Cardiac fibroblast (primary cell): ENCODE measurements at places on chromosomes 5 and 9.
A peak's percentile ranks its signal among the peaks of the same experiment; 100 is the strongest.

GRCh38 chr9:36407122-36407723 lies 7.2 kb upstream of the RNF38 start:
- peak; percentile 78 for DNase-seq

DNA sequence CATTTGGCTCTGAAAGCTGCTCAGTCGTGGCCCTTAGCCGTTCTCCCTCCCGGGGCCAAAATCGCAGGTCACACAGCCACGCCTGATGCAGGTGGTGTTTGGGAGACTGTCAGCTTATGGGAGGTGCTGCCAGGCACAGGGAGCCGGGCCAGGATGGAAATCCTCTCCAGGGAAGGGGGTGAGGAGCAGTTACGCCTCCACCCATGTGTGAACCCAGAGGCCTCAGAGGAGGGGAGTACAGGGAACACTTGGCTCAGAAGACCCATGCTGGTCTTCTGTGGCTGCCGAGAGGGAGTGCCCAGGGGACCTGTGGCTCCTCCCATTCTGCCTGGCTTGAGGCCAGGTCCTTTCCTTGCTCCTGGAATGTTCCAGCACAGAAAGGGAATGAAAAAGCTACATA lies 3.6 kb upstream of the OLFM1 start:
- DNase-seq = no peak

GRCh38 chr5:160367261-160367660 lies 3.2 kb downstream of the C1QTNF2 start:
- no peak for DNase-seq

- DNase-seq = no peak
These were observed 66.4 kb upstream of the SLC44A1 start for GRCh38 chr9:105178076-105178475.

DNA sequence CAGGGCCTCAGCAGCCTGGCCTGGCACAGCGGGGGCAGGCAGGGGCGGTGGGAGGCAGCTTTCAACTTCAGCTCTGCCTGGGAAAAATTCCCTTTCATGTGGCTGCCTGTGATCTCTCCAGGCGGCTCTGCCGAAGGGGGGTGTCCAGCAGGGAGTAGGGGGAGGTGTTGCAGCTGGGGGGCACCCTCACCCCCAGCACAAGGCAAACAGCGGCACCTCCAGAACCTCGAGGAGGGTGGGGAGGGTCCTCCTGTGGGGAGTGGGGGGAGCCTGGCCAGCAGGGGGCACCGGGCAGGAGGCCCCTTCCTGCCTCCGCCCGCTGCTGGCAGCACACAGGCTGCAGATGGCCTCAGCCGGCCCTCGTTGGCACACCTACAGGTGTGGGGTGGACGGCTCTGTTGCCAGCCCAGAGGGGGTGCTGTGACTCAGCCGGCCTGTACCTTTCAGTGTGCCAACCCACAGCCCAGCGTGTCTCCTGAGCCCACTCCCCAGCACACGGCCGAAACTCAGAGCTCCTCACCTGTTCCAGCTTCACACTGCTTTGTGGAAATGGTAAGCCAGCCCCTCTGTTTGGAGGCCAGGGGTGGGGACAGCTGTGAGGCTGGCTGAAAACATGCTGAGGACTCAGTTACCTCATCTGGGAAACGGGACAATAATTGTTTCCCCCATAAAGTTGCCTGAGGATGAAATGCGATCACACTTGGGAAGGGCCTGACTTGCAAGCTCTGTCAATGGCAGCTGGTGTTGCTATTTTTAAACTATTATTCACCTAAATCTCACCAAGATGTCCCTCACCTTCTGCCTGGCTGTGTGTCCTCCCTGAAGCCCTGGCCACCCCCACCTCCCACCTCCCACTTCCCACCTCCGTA lies 37.0 kb downstream of the CXXC5 start:
- no peak for DNase-seq

GRCh38 chr5:179232091-179232735 lies 113.0 kb downstream of the ADAMTS2 start:
- DNase-seq = no peak

GRCh38 chr5:87282269-87282668 lies 14.6 kb downstream of the RASA1 start:
- no peak for DNase-seq

DNA sequence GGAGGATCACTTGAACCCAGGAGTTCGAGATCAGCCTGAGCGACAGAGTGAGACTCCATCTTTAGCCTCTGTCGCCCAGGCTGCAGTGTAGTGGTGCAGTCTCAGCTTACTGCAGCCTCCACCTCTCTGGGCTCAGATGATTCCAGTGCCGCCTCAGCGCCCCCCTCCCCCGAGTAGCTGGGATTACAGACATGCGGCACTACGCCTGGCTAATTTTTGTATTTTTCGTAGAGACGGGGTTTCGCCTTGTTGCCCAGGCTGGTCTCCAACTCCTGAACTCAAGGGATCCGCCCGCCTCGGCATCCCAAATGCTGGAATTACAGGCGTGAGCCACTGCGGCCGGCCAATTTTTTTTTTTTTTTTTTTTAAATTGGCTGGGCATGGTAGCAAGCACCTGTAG lies 2.3 kb upstream of the HSPA9 start:
- no peak for DNase-seq

DNA sequence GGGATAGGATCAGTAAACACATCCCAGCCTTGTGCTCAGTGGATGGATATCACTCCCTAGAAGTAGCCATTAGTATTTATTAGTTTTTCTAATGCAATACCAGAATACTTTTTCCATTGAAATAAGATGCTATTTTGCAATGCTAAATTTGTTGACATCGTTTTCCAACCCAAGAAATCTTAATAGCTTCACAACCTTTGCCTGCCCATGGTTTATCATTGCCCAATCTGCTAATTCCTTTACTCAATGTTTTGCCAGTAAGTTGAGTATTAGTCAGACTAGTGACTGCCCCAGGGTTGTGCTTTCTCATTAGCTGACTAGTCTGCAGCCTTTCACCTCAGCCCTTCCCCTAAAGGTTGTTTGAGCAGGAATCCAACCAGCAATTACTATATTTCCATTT lies 62.9 kb downstream of the NREP start:
- peak; percentile 65 for DNase-seq

GRCh38 chr5:24855485-24855884 lies 210.7 kb upstream of the CDH10 start:
- DNase-seq = no peak

- DNase-seq = peak; percentile 43
These were observed 147.5 kb upstream of the RUSC2 start for GRCh38 chr9:35342221-35342958.

DNA sequence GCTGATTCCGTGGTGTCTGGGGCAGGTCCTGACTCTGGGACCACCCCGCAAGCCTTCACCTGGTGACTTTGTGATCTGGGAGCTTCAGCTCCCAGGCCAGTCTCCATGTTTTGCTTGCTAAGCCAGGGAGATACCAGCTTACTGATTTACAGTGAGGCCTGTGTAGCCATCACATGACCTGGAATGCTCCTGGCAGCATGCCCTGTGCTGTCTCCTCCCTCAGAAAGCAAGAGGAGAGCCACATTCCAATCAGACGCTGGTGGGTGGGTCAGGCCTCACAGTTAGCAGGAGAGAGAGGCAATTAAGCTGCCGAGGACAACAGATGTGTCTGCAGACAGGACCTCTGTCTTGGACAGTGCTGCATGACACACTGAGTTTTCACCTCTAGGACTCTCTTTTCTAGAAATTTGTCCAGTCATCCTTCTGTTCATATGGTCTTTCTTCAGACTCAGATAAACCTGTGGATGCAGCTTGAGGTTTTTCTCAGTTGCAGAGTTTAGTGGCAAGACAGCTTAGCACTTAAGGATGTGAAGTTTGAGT lies 24.4 kb upstream of the GRPEL2 start:
- peak; percentile 92 for DNase-seq

DNA sequence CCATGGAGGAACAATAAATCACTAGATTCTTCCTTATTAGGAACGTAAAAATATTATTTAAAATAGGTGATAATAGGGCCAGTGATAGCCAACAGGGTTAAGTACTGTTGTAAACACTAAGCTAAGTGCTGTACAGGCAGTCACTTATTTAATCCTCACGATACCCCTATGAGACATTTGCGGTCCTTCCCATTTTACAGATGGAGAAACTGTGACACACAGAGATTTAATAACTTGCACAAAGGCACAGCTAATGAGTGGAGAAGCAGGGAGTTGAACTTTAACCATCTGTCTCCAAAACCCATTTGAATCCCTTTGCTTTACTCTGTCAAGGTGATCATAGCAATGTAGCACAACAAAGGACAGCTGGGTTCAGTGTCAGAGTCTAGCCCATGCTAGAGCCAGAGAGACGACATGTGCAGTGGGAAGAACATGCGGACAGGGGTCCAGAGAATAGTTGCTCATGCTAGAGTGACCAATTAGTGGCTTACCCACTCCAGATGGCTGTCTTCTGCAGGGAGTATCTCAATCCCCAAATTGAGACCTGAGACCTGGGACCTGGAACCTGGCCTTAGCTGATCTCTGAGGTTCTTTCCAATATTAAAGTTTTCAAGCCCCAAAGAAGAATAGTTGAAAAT lies 28.9 kb downstream of the STXBP1 start:
- no peak for DNase-seq

- no peak for DNase-seq
These were observed 88.5 kb downstream of the KIAA1958 start for GRCh38 chr9:112575107-112575506.

DNA sequence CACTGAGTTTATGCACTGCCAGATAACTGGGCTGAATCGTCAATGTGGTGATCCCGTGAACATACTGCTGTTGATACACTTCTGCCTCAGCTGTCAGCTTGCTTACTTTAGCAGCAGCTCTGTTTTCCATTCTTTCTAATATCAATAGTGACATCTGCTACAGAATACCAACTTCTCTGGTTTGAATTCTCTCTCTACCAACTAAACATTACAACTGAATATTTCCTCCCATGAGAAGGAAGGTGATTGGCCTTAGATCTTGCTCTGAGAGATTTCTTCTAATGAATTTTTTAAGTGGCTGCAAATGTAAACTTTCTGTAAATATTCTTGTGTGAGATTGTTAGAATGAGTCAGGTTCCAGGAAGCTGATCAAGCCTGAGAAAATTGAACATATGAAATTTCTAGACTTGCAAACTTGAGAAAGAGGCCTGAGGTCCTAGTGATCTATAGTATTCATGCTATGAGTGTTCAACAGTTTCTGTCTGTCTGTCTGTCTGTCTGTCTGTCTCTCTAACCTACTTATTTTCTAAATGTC lies 205.5 kb upstream of the CDKN2B start:
- no peak for DNase-seq

GRCh38 chr9:81522716-81523551 lies 166.4 kb downstream of the TLE1 start:
- peak; percentile 81 for DNase-seq

- peak; percentile 81 for DNase-seq
These were observed 225.7 kb upstream of the KLF9 start for GRCh38 chr9:70639853-70640814.

- no peak for DNase-seq
These were observed at the start of gene PPP1R26 for GRCh38 chr9:135479469-135480052. Gene PPP1R26 (plus strand): TSS chr9:135479782. CDS start chr9:135484511, 4,729 bp downstream.

GRCh38 chr9:101514071-101514470 lies 19.6 kb upstream of the RNF20 start:
- peak; percentile 19 for DNase-seq

- DNase-seq = peak; percentile 86
These were observed 171.2 kb downstream of the DOCK8 start for GRCh38 chr9:385818-386398.

DNA sequence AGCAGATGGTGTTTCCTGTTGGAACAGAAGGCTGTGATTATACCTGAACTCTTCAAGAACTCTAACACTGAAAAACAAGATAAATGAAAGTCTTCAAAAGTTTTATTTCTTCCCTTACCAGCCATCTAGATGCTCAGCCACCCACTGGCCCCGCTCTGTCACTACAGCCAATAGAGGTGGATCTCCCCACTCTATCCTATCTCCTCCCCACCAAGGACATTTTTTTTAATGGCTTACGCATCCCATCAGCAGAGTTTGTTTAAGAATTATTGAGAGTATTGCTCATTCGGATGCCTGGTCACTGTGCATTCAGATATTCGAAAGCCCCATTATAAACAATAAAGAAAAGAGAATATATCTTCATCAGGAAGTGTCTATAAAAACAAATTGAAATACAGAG lies 159.4 kb downstream of the RASEF start:
- DNase-seq = peak; percentile 10

DNA sequence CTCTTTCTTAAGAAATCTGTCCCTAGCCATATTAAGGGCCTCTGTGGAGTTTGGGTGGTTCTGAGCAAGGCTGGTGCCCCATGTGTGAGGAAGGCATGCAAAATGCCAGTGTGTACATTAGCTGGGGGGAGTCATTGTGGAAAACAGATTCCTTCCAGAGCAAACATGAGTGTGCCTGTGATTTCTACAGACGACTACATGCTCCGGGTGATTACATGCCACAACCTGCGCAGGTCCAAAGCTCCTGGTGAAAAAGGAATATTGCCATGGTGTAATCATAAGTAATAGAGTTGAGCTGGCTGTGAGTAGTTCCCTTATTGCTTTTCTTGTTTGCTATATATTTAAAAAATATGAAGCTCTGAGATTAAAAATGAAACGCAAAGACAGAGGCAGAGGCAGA lies 102.1 kb downstream of the ACER2 start:
- DNase-seq = no peak

- no peak for DNase-seq
These were observed 220.6 kb downstream of the DMAC1 start for GRCh38 chr9:7578951-7579350.

GRCh38 chr5:177552839-177553455 lies 1.4 kb downstream of the FAM193B start:
- DNase-seq = peak; percentile 28

DNA sequence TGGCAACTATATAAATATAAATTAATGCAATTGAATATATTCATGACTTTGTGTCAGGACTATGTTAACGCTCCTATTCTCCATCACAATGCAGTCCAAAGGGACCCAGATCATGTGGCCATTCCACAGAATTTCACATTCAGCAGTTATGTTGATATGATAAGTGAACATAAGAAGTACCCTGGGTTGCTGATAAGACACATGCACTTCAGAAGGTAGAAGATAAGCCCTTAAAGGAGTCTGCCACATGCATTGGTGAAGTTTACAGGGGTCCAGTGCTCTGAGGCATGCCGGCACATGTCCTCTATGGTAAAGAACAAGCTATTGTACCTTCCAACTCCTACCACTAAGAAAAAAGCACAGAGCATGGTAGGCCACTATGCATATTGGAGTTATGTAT lies 76.4 kb downstream of the PHAX start:
- DNase-seq = no peak

GRCh38 chr9:133622555-133622954 lies 13.4 kb upstream of the FAM163B start:
- no peak for DNase-seq

DNA sequence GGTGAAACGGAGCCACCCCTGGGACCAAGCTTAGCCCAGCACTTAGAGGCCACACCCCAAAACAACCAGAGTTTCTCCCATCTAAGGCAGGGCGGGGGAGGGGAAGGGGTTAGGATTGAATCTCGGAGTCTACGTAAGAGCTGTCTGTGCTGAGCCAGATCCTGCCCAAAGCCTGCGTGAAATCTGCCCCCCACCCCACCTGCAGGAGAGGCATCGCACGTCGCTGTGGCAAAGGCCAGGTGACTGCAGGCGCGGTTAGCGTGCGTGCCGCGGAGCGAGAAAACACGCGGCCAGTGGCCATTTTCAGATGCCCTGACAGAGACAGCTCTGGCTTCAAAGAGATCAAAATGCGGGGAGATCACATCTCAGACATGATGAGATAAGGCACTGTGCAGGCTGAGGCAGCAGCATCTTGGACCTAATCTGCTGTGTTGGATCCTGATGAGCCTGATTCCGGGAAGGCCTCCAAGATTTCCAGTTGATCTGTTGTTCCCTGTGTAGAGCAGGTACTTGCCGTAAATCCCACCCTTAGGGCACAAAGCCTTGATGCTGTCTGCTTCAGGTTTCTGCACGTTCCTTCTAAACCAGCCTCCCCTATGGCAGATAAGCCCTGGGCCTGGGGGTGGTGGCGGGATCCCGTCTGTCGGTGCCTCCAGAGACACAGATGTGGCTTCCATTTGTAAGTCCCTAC lies 2.5 kb upstream of the QSOX2 start:
- DNase-seq = no peak
